G401 (cell line): ENCODE measurements at places on chromosomes 4 and X.

GRCh38 chr4:144402176-144402575, 243.8 kb upstream of the HHIP start:
- no peak for DNase-seq

DNA sequence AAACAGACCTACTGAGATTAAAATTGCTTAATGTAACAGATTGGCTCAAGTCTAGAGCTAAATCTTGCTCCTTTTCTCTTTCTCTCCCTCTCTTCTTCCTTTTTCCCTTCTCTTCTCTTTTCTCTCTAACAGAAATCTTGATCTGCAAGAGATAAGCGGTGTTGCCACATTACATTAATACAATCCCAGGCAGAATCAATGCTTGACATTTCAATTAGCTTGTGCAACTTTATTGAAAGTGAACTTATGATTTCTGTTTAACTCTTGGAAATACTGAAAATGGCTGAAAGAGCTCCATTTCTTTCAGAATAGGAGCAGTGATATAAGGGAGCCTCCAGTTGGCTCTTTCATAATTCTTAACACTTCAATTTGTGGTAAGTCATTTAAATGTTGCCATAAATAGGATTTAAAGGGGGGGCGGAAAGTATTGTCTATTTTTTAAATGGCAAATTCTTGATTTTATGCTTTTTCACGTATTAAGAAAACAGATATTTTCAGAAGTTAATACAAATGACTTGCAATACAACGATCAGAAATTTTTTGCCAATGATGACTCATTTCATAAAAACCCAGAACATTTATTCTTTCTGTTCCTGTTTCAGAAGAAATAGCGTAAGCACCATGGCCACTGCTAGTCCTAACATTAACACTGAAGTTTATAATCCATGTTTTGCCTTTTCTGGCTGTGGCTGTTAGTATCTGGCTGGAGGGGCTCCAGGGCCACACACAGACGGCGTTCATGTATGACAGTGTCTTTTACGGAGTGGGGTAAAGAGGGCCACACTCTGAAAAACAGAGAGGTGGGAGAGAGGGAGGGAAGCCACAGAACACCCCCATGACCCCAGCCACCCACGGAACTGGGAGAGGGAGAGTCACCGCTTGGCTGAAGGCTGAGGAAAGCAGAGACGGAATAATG, 115.7 kb upstream of the FAT1 start:
- DNase-seq = no peak

GRCh38 chrX:19689170-19689779, 174.0 kb upstream of the MAP3K15 start:
- DNase-seq = no peak

DNA sequence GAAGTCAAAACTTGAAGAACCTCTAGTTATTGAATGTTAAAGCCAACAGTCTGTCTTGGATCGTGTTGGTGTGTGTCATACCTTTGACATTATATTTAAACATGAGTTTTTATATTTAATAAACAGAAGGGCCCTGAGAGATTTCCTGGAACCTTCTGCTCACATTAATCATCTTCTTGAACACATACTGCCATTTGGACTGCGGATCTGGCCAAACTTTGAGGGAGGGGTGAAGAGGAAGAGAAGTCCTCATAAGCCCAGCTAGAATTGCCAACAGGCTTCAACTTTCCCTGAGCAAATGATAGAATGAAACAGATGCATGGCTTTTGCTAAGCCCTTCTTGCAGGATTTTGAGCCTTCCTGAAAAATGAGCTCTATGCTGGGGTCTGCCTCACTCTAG, 27.4 kb downstream of the CCKAR start:
- DNase-seq = no peak

DNA sequence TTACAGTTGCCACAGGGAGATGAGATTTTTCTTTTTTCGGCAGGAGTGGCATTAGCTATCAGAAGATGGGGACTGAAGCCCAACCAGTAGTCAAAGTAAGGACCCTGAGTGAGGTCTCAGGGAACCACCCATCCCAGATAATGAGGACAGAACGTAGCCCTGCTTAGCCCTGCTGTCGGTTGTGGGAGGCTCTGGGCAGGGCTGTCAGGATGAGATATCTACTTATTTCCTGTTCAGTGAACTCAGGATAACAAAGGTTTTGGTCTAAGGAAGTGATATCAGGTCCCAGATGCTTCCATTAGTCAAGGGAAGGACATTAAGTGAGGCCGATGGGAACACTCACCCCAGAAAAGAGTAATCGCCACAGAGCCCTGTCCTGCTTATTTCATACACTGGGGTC, 2.3 kb downstream of the MAGEB16 start:
- no peak for DNase-seq

DNA sequence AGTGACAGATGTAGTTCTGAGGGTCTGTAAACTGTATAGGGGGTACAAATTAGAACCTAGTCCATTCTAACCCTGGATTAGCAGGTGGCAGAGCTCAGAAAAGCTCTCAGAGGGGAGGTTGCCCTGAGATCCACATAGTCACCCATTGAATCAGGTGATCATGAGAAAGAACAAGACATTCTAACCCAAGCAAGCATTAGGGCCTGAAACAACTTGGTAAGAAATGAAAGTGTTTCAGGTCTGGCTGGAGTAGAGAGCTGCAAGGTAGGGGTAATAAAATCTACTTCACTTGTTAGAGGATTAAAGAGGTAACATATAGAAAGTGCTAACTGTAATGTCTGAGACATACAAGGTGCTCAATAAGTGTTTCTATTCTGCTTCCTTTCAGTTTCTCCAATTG, 8.8 kb upstream of the BMP2K start:
- no peak for DNase-seq

DNA sequence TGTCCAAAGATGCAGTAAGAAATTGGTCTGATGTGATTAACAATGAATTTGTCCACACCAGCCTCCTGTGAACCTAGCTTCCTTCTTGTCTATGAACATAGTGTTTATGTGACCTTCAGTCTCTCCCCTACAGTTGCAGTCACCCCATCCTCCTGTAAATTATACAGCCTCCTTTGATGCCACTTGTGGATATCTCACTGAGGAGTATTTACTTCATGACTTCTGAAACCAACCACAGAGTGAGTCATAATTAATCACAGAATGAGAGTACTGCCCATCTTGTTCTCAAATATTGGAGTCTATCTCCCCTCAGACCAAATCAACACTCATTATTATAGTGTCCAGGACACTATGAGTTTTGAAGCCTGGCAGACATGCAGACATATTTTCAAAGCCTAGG, 27.3 kb upstream of the XAGE2 start:
- no peak for DNase-seq

DNA sequence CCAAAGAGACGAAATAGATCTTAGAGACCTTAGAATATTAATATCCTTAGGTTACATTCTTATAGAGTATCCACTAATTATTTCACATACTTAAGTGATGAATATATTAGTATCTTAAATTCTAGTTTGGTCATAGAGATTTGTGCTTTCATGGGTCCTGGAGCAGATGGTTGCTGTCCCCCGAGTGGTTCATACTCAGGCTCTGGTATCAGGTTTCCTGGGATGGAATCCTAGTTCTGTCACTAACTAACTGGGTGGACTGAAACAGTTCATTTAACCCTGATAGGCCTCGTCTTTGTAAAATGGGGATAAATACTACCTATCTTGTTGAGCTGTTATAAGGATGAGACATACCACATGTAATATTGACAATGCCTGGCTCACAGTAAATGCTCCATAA, 264.6 kb downstream of the TENM3 start:
- no peak for DNase-seq

- no peak for DNase-seq
Measured at GRCh38 chr4:70759126-70759525, 37.4 kb downstream of the RUFY3 start.

GRCh38 chr4:145440292-145441007, 41.2 kb upstream of the SMAD1 start:
- no peak for DNase-seq
